ENCODE measurements at places on chromosomes 6 and 20.

- DNase-seq: no peak
These were observed 718.5 kb downstream of the RFPL4B start for GRCh38 chr6:113065611-113066010.

- no peak for DNase-seq
These were observed 185.1 kb upstream of the RAB32 start for GRCh38 chr6:146358431-146359046.

DNA sequence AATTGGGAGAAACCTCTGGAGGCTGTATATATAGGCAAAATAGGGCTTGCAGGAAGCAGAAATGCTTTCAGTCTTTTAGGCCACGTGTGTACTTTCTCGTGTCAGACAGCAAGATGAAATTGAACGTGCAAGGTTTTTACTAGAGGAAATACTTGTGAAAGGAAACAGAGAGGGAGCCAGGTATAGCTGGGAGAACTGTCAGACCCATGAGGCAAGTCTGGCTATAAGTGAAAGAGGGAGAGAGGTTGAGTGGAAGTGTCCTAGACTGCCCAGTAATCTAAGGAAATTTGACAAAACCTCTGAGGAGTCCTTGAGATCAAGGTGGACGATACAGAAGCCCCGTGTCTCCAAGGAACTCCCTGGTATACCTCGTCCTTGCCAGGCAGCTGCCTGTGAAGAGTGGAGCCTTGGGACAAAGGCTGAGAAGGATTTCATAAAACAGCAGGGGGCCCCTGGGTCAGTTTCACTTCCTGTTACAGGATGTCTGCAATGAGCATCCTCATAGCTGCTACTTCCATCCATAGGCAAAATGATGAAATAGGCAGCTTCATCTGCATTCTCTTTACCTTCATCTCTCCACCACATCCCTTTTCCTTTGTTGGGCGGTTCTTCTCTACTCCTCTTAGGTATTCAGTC is 114.4 kb upstream of the MAP3K7 start:
- DNase-seq: peak; percentile 15

- DNase-seq: no peak
These were observed 209.8 kb downstream of the GJA1 start for GRCh38 chr6:121645100-121645745.

DNA sequence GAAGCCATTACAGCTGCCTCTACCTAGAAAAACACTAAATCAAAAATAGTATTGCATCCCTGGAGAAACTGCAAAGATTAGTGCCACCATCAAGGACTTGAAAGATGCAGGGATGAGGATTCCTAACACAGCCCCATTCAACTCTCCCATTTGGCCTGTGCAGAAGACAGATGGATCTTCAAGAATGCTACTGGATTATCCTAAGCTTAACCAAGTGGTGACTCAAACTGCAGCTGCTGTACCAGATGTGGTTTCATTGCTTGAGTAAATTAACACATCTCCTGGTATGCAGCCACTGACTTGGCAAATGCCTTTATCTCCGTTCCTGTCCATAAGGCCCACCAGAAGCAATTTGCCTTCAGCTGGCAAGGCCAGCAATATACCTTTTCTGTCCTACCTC is 117.4 kb downstream of the TBC1D32 start:
- DNase-seq: no peak

DNA sequence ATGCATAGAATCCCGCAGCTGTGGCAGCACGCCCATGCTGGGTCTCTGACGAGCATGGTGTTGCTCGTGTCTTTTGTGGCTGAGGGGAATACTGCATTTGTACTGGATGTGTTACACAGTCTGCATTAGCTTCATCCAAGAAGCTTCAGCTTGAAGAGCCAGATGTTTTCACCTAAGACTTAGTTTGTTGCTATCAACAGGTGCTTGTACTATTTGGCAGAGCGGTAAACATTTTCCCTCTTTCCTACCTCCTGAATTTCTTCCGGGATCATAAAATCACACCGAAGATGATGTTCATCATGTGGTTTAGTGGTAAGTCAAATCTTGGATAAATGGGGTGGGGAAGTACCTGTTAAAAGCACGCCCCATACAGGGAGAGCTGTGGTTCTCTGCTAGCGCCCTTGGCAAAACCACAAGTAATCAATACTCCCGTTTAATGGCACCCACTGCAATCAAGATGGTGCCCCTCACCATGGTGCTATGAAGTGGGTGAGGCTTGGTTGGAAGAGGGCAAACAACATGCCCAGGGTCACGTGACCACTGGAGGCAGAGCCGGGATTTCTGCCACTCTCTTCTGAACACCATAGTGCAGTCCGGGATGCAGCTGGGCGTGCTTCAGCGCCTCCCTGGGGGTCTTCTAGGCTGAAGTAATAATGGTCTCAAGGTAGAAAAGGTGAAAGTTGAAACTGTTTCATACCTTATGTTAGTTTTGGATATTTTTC is 34.4 kb downstream of the SPATA2 start:
- no peak for DNase-seq

DNA sequence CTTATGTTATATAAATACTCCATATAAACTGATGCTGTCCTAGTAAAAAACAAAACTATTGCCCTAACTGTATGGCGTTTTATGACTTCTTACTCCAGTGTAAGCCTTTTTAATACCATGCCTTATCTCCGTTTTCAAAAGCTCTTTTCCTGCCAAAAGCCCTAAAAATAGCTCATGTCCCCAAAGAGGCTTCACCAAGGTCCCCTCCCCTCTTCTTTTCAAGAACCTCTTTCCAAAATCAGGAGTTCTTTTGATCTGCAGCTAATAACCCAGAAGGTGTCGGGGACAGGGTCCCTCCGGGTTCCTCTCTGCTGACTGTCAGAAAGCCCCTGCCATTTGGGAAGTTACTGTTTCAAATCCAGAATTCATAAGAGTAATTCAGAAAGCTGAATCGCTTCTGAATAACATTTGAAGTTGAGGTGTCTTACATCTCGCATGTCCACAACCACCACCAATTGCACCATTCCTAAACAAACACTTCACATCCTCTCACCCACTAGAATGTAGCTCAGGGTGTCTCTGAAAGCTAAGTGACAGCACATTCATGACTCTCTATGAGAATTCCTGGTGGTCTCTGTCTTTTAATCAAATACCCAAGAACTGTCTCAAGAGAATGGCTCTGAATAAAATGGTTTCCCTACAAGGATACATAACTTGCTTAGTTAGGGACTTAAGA is 13.3 kb downstream of the TASP1 start:
- no peak for DNase-seq

Data from NCI-H345 (cell line).